ENCODE measurements at places on chromosomes 12 and 14. TPM values are rescaled to one million over a fixed set of nuclear protein-coding genes. Genes with fewer than 3 reads are reported as not detected.

DNA sequence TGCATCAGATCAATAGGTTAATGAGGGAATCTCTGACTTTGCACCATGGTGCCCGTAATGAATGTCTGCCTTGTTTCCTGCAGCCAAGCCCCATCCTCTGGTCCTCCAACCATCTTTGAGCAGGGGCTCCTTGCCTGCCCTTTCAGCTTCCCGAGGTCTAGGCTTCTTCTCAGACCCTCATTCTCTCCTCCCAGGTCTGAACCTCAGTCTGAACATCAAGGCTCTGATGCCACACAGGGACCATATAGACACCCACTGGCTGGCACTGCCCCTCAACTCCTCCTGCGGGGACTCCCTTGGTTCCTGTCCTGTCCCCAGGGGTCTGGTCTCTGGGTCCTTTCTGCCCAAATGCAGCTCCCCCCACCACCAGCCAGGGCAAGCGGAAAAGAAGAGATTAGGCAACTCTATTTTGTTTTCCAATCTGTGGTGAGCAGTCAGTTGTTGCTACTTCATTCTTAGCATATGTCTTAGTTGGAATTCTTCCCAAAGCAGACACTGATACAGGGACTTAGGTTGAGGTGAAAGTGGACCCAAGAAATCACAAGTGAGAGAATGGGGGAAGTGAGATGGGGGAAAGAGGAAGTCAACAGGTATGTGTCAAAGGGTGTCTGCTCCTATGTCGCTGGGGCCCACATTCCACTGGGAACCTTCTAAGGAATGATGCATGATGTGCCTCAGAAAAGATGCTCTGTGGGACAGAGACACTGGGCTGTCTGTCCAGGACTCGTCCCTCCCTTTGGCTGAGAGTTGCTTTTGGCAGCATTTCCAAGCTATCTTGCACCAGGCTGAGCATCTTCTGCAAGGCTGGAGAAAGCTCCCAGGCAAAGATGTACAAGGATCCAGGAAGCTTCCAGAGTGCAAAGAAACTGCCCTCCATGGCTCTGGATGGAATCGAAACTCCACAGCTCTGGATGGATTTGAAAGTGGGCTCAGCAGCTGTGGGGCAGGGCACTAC is 1096.5 kb upstream of the TMEM132C start:
- peaks cover 3% of the 10 kb centered on the region for H3K4me1 ChIP-seq
- no peaks in the 10 kb centered on the region for H3K27me3 ChIP-seq
- no peak overlapping the region for H3K4me3 ChIP-seq
- no peak for DNase-seq

- no peak overlapping the region for H3K4me3 ChIP-seq
- H3K4me1 ChIP-seq: no peaks in the 10 kb centered on the region
- H3K27ac ChIP-seq: no peak overlapping the region
- H3K36me3 ChIP-seq: no peaks in the 10 kb centered on the region
- H3K27me3 ChIP-seq: no peaks in the 10 kb centered on the region
- no peak for DNase-seq
Observed at GRCh38 chr14:78725086-78725485, 554.9 kb downstream of the NRXN3 start.

- no peaks in the 10 kb centered on the region for H3K36me3 ChIP-seq
- H3K4me3 ChIP-seq: no peak overlapping the region
- DNase-seq: no peak
Observed at GRCh38 chr14:36367985-36368774, 47.7 kb upstream of the MBIP start.

GRCh38 chr12:71492604-71493003 is 53.0 kb downstream of the LGR5 start:
- 0 out of 2 replicates have a peak, but pooled peaks cover 5% of the 10 kb centered on the region for H3K4me1 ChIP-seq
- no peaks in the 10 kb centered on the region for H3K27me3 ChIP-seq
- no peak overlapping the region for H3K27ac ChIP-seq
- no peaks in the 10 kb centered on the region for H3K36me3 ChIP-seq
- DNase-seq: no peak

DNA sequence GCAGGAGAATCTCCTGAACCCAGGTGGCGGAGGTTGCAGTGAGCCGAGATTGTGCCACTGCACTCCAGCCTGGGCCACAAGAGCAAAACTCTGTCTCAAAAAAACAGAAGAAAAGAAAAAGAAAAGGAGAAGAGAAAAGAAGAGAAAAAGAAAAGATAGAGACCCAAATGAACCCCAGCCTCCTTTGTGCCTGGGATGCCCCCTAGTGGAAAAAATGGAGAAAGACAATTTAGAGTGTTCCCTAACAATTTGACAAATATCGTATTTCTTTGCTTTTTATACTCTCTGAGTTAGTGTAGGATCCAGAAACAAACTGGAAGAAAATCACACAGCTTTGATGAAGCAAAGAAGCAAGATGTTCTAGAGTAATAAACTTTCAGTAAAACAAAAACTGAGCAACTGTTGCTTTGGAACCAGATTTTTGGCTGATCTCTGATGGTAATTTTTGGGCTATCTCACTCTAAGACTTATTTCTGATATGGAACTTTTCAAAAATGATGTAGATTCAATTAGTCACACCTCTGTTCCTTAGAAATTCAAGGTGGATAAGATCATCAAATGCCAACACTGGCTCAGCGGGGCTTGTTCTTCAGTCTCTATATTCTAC is 18.6 kb upstream of the PRKAB1 start:
- DNase-seq: no peak
- H3K36me3 ChIP-seq: no peaks in the 10 kb centered on the region
- no peak overlapping the region for H3K4me3 ChIP-seq
- H3K4me1 ChIP-seq: no peaks in the 10 kb centered on the region

- H3K36me3 ChIP-seq: no peaks in the 10 kb centered on the region
- DNase-seq: no peak
- H3K27ac ChIP-seq: no peak overlapping the region
- H3K27me3 ChIP-seq: no peaks in the 10 kb centered on the region
Observed at GRCh38 chr12:40343124-40343523, 118.3 kb downstream of the LRRK2 start.

DNA sequence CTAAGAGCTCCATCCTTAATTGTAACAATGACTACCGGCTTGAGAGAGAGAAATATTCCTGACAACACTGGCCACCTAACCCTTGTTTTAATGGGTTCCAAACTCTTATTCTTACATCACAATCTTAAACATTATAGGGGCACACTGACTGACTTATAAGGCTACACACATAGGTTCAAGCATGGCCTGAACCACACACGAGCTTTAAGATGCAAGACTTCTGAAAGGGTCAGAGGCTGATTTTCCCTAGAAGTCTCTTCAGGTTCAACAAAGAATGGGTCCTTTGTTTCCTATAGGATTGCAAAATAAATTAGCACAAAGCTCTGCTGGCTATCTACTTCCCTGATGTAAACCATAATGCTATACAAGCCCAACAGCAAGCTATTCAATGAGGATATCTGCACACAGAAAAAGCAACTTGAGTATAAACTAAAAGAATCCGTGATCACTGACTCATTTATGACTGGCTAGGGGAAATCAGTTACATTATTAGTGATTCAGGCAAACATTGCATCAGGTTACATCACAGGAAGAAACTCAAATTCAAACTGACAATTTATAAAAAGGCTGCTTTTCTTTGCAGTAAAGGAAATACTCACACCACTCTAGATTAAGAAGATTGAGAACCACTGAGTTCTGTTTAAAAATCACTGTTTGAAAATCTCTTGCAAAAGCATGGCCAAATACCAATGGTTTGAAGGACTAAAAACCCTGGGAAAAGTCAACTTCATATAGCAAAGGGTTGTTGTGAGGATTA is 8.5 kb downstream of the BTG1 start:
- no peaks in the 10 kb centered on the region for H3K27me3 ChIP-seq
- H3K4me1 ChIP-seq: peaks cover 72% of the 10 kb centered on the region
- H3K27ac ChIP-seq: peak overlapping the region; percentile 97
- H3K4me3 ChIP-seq: no peak overlapping the region

GRCh38 chr12:104608998-104609397 is 152.2 kb downstream of the CHST11 start:
- H3K36me3 ChIP-seq: no peaks in the 10 kb centered on the region
- no peak overlapping the region for H3K27ac ChIP-seq
- DNase-seq: no peak

GRCh38 chr12:42766754-42767153 is 177.2 kb upstream of the PRICKLE1 start:
- H3K36me3 ChIP-seq: no peaks in the 10 kb centered on the region
- H3K4me3 ChIP-seq: no peak overlapping the region
- H3K27me3 ChIP-seq: no peaks in the 10 kb centered on the region
- peaks cover 5% of the 10 kb centered on the region for H3K4me1 ChIP-seq

DNA sequence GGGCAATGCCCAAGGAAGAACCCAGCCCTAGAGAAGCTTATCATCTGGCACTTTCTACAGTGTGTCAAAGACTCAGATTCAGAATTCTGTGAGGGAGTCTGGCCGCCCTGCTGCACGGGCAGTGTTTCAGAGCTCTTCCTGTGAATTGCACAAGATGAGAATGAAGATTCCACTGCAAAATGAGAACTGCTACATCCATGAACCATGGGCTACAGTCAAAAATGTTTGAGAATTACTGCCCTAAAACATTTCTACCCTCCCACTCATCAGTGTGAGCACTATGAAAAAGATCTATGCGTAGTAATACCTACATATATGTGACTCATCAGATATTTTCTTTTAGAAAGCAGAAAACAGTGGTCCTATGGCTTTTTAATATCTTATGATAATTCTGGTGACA is 104.0 kb downstream of the STAB2 start:
- no peak for DNase-seq
- H3K27me3 ChIP-seq: no peaks in the 10 kb centered on the region
- no peak overlapping the region for H3K4me3 ChIP-seq
- H3K36me3 ChIP-seq: no peaks in the 10 kb centered on the region
- H3K4me1 ChIP-seq: no peaks in the 10 kb centered on the region
- no peak overlapping the region for H3K27ac ChIP-seq

GRCh38 chr12:112750971-112751370 is 40.6 kb upstream of the RPH3A start:
- no peaks in the 10 kb centered on the region for H3K36me3 ChIP-seq
- H3K27ac ChIP-seq: no peak overlapping the region
- no peaks in the 10 kb centered on the region for H3K4me1 ChIP-seq
- DNase-seq: no peak

DNA sequence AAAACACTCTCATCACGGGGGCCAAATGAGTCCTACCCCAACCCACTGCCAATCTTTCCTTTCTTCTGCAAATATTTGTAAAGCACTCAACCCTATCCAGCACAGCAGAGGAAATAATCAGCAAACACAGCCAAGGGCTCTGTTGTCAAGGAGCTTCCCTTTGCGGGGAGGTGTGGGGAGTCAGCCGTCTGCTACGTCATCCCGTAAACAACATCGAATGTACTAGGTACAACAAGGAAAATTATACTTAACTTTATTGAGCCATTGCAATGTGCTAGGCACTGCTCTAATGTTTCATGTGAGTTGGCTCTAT is 22.8 kb downstream of the TMEM63C start:
- H3K4me3 ChIP-seq: no peak overlapping the region
- H3K27me3 ChIP-seq: no peaks in the 10 kb centered on the region
- no peak overlapping the region for H3K27ac ChIP-seq
- no peaks in the 10 kb centered on the region for H3K4me1 ChIP-seq

- no peaks in the 10 kb centered on the region for H3K36me3 ChIP-seq
- peaks cover 60% of the 10 kb centered on the region for H3K4me1 ChIP-seq
- no peak overlapping the region for H3K4me3 ChIP-seq
- H3K27ac ChIP-seq: no peak overlapping the region
Observed at GRCh38 chr12:65496617-65497016, 218.1 kb downstream of the MSRB3 start.

DNA sequence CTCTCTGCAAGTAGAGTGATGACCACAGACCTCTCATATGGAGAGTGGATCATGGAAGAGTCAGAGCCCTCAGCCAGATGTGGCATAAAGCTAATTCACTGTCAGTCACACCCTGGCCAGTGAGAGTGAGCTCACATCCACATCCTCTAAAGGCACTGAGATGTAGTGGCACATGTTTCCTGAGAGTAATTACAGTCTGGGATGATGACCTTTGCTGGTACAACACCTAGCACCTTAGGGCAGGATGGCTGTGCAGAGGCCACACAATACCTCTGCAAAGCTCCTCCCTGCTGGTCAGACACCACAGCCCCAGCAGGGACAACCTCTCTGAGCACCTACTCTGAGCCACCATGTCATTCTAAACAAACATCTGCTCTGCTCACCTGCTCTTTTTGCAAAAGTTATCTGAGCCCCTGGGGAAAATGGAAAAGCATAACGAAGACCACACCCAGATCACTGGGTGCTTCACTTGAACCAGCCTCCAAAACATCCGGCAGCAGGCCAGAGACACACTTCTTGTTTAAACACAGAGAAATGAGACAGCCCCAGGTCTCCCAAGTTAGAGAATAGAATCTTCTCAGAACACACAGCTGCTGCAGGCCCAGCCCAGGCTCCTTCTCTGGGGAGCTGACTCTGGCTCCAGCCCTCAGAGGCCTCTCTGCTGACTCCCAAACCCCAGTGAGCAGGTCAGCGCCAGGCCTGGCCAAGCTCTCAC is 30.3 kb downstream of the PITPNM2 start:
- H3K36me3 ChIP-seq: no peaks in the 10 kb centered on the region
- H3K27me3 ChIP-seq: no peaks in the 10 kb centered on the region
- no peak overlapping the region for H3K27ac ChIP-seq
- H3K4me1 ChIP-seq: no peaks in the 10 kb centered on the region
- DNase-seq: no peak

DNA sequence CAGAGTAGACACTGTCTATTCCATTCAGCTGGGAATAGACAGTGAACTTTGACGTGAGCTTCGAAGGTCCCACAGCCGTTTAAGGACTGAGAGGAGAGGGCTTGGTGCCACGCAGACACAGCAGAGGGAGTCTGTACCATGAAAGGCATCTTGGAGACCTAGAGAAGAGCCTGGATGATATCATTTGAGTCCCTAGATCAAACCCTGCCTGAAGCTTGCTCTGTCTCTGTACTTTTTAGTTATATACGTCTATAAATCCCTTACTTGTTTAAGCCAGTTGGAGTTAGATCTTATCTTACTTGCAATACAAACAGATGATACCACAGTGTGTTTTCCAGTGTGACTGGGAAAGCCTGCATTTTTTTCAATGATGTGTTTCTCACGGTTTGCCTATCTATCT is 128.9 kb upstream of the RTL1 start:
- no peak for DNase-seq
- no peaks in the 10 kb centered on the region for H3K4me1 ChIP-seq
- H3K4me3 ChIP-seq: no peak overlapping the region
- no peaks in the 10 kb centered on the region for H3K27me3 ChIP-seq

GRCh38 chr12:11055306-11055705 is 6.8 kb downstream of the TAS2R46 start:
- no peaks in the 10 kb centered on the region for H3K27me3 ChIP-seq
- no peak overlapping the region for H3K4me3 ChIP-seq
- no peak for DNase-seq
- H3K27ac ChIP-seq: no peak overlapping the region
- peaks cover 5% of the 10 kb centered on the region for H3K36me3 ChIP-seq

GRCh38 chr14:96752125-96752524 is 45.1 kb upstream of the VRK1 start:
- no peak for DNase-seq
- no peak overlapping the region for H3K4me3 ChIP-seq
- H3K27ac ChIP-seq: no peak overlapping the region
- no peaks in the 10 kb centered on the region for H3K27me3 ChIP-seq

- no peaks in the 10 kb centered on the region for H3K27me3 ChIP-seq
- 0 out of 2 replicates have a peak, but pooled peaks cover 2% of the 10 kb centered on the region for H3K36me3 ChIP-seq
- no peak for DNase-seq
- peak overlapping the region; percentile 75 for H3K27ac ChIP-seq
Observed at GRCh38 chr12:10170216-10170615, 1.7 kb downstream of the OLR1 start.

Gene BICDL1
- not detected for total RNA-seq

Gene CCDC197
- total RNA-seq: not detected

Gene TAMALIN
- 6.8 TPM for total RNA-seq

Gene TTC8
- total RNA-seq: 24.6 TPM

Gene KRT86
- 0.37 TPM for total RNA-seq

Gene KCNC2
- total RNA-seq: not detected

Gene RND1
- total RNA-seq: not detected

Gene BCAT1
- 107 TPM for total RNA-seq

Data from SJSA1 (cell line).